ENCODE measurements at places on chromosomes 13 and 19.

DNA sequence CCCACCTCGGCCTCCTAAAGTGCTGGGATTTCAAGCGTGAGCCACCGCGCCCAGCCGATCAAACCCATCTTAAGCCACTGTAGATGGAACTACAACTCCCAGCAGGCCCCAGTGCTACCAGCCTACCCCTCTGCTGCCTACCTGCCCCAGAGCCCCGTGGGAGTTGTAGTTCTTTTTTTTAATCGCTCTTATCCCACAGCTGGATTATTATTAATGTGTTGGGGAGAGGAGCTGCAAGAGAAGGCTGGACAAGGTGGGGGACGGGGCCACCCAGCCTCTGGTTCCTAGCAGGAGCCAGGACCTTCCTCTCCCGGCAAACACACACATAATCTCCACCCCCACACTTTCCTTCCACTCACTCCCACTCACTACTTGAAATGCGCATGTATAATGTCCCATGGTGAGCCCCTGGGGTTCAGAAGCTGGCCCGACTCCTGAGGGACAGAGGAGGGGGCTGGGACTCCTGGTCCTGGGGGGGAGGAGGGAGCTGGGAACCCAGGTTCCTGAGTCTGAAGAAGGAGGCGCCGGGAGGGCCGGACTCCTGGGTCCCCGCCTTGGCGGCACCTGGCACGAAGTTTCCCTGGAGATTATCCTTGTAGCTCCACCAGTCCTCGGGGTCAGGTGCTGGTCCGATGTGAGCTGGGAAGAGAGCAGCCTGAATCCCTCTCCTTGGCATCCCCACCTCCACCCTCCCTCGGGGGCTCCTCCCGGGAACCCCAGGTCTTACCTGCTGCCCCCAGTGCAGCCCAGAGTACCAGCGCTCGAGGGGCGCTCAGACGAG is 958 bp downstream of the CA11 start:
- peak; percentile 58 for DNase-seq

DNA sequence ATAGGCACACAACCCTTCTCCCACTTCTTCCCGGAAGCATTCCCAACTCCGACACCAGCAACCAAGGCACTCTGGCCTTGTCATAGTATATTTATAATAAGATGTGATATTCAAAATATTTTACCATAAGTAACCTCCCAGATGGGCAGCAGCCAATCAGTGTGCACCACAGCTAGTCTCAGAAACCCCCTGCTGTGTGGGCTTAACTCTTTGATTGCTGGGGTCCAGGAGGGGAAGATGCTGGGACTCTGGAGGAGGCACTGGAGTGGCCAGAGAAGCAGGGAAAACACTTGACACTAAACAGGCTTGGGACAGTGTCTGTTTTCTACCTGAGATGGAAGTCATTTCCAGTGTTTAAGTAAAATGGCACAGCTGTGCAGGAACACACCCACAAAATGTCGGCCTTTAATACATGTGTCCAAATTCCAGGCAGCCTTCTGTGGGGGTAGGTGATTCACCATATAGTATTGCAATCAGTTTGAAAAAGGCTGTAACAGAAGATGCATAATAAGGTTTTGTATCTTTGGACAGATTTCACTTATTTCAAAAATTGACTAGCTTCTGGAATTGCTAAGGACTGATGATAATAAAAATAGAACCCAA is 100.7 kb downstream of the MBNL2 start:
- DNase-seq = no peak

GRCh38 chr13:99218969-99219368 is 18.3 kb downstream of the UBAC2 start:
- DNase-seq = peak; percentile 41

GRCh38 chr19:58460039-58460438 is 6.8 kb upstream of the ZNF324 start:
- DNase-seq = no peak

- no peak for DNase-seq
These were observed 180.5 kb downstream of the EFNB2 start for GRCh38 chr13:106354961-106355360.

DNA sequence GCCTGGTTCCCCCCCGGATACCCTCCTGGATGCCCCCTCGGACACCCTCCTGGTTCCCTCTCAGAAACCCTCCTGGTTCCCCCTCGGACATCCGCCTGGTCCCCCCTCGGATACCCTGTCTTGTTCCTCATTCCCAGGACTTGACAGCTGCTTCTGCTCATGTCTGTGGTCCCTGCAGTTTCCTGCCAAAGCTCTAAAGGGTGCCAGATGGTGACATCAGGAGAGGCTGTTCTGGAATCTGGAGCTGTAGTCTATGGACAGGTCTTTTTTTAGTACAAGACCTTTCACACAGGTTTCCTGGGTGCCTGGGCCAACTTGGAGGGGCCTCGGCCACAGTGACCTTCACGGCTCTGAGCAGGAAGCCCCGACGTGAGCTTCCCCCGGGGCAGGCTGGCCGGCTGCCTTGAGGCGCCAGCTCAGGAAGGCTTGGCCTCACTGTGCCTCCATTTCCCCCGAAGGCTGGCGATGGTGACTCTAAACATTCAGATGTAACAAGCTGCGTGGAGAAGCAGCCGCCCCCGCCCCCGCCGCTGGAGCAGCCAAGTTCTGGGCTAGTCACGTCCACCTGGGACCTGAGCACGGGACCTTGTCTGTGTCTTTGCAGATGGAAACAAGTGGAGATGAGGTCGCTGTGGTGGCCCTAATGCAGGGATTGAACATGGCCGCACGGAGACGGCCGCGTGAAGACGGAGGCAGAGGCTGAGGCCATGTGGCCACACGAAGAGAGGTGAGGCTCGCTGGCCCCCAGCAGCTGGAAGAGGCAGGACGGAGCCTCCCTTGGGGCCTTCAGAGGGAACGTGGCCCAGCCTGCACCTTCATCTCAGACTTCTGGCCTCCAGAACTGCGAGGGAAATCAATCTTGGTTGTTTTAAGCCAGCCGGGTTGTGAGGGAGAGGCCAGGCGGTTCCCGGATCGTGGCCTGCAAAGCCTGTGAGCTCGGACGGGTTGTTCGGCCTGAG is 12.7 kb downstream of the SGTA start:
- DNase-seq = no peak

DNA sequence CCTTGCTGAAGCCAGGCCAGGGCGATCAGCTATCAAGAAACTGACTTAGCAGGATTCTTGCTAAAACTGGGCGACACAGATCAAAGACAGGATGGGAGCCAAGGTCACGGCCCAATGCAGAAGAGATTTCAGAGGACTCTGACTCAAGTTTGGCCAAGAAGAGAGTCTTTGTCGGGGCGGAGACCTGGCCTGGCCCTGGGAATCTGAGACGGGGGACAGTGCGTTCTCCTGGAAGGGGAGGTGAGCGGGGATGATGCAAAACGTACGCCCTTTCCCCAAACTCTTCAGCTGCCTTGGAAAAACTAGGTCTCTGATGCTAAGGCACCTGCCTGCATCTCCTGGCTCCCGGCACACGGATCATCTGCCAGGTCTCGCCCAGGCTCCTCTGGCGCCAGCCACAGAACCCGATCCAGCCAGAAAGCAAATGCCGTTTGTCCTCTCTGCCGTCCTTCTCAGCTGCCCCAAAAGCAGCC is 9.8 kb downstream of the MVB12A start:
- DNase-seq = no peak

GRCh38 chr13:67914535-67914934 is 684.4 kb upstream of the PCDH9 start:
- DNase-seq = no peak

GRCh38 chr19:21130097-21130775 is 11.6 kb upstream of the ZNF431 start:
- no peak for DNase-seq

DNA sequence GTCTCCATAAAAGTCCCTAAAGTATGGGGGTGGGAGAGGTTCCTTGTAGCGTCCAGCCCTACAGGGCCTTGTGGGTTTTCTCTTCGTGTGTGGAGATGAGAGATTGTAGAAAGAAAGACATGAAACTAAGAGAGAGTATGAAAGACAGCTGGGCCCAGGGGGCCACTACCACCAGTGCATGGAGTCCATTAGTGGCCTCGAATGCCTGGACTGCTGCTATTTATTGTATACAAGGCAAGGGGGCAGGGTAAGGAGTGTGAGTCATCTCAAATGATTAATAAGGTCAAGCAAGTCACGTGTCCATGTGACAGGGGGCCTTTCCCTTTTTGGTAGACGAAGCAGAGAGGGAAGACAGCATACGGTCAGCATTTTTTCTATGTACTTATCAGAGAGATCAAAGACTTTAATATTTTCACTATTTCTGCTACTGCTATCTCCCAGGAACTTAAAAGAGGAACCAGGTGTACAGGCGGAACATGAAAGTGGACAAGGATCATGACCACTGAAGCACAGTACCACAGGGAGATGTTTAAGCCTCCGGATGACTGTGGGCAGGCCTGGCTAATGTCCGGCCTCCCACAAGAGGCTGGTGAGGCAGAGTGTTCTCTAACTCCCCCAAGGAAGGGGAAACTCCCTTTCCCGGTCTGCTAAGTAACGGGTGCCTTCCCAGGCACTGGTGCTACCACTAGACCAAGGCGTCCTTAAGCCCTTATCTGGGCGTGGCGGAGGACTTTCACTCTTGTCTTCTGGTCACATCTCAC is 25.5 kb downstream of the FGF21 start:
- DNase-seq = no peak

DNA sequence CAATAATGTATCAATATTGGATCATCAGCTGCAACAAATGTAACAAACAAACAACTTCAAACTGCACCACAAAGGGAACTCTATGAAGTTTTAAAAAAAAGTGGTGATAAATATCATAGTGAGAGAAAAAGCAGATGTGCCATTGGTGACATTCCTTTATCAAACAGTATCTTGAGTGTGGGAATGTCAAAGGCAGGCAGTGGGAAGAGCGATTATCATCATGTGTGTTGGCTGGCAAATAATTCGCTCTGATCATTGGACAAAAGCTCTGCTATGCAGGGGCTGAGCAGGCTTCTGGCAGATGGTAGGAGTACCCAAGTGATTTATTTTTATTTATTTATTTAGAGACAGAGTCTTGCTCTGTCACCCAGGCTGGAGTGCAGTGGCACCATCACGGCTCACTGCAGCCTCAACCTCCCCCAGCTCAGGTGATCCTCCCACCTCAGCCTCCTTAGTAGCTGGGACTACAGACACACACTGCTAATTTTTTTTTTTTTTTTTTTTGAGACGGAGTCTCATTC is 55.9 kb upstream of the RANBP3 start:
- DNase-seq = no peak

DNA sequence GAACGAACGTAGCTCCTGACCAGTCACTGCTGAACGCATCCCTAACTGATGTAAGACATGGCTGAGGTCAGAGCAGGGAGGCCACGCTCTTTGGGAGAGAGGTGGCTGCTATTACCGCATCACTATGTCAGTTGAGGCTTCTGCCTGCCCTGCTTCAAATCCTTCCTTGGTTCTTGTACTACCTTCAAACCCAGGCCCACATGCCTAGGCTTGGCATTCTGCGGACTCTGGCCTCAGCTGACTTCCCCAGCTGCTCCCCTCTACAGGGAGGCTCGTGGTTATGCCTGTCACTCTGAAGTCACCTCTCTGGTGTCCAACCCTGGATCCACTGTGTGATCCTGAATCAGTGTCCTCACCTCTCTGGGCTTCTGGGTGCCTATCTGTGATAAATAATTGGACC is 14.8 kb upstream of the MEIS3 start:
- DNase-seq = no peak

DNA sequence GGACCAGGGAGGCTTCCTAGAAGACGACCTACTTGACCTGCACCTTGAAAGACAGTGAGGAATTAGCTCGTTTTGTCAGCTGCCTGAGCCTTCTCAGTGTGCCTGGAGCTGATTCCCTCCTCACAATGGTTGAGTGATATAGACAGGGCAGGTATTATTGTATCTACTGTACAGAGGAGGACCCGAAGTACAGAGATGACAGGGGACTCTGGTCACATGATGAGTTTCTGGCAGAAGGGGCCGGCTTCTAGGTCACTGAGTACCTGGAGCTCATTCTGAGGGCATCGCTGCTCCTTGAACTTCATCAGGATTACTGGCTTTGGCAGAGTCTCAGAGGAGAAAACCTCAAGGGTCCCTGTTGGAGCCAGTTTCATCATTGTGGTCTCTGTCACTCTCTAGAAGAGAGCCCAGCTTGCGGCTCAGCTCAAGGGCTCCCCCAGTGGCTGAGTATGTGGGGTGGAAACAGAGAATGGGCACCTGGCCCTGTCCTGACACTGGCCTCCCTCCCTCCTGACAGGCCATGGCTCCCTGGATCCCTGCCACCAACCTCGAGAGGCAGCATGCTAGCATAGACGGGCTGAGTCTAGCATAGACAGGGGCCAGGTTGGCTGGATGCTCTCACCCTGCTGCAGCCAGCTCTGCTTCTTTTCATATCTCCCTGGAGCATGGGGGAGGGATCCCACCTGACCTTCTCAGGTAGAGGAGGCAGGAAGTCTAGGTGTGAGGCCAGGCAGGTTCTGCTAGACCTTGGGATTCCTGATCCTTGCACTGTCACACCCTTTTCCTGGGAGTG is 38.7 kb downstream of the NFIX start:
- no peak for DNase-seq

DNA sequence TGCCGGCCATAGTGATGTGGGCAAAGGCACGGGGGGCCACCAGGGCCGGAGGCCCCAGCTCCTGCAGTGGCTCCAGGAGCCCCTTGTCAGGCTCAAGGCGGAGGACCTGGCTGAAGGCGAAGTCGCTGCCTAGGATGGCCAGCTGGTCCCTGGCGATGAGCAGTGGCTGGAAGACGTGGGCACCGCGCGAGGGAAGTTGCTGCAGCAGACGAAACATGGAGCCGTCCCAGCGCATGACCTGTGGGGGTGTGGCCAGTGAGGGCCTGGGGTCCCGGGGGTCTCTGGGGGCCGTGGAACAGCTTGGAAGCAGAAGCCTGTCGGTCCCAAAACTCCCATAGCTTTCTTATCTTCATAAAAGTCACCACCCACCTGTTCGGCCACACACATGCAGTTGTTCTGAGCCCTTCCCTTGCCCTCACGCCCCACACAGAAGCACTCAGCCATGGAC is 9.6 kb downstream of the LGI4 start:
- no peak for DNase-seq

DNA sequence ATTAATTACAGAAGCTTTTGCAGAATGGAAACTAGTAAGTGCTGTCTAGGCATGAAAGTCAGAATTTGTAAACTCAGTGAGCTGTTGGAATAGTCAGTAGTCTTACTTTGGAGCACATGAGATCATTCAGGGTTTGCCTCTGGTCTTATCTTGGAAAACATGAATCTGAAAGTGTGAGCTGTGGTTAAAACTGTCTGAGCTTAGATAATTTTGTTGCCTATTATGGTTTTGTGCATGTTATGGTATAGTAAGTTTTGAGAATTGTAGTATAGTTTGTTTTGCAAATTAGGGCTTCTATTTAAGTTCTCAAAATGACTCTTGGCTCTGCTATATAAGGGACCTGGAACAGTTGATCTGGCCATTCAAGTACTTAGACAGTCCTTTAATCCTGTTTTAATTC is 53.7 kb upstream of the TRPC4 start:
- no peak for DNase-seq

GRCh38 chr13:112838038-112838841 is 130.8 kb upstream of the MCF2L start:
- DNase-seq = no peak

DNA sequence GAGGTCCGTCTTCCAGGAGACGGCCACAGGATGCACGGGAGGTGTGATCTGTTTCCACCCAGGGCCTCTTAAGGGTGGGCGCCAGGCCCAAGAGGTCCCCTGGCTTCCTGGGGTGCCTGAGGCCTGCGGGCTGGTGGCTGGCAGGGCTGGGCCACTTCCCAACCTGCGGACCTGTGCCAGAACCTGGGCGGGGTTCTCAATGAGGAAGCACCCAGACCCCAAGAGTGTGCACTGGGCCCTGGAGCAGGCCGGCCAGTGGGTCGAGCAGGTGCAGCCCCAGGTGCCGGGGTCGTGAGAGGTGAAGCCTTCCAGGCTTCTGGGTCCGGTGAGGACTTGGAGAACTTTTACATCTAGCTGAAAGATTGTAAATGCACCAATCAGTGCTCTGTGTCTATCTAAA is 6.7 kb upstream of the MICU2 start:
- no peak for DNase-seq

- DNase-seq = no peak
These were observed 65.8 kb upstream of the RFXAP start for GRCh38 chr13:36753176-36753575.
